ENCODE measurements at places on chromosomes 1 and 21.

DNA sequence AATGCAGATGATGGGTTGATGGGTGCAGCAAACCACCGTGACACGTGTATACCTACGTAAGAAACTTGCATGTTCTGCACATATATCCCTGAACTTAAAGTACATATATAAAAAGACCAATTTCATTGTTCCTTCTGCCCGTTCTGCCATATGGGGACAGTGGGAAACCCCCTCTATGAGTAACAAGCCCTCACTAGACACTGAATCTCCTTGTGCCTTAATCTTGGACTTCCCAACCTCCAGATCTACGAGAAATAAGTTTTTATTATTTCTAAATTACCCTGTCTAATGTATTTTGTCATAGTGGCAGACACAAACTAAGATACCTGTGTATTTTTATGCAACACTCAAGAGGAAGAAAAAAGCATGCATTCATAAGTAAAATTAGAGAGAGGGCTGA is 10.0 kb downstream of the GBP7 start:
- no peak for DNase-seq

DNA sequence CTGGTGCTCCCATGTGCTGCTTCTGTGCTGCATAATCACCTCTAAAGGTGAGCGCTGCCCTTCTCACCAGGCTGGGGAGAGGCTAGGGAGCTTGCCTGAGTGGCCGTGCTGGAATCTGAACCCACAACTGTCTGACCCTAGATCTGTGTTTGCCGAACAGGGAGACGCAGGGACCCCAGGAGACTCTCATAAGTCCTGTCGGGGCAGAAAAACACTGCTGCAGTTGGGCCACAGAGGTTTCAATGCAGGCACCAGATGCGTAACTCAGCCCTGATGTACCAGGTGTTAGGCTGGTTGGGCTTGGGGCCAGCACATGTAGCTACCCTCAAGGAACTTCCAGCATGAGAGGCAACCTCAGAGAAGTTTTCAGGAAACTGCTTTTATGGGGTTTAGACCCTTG is 49.5 kb upstream of the DMRTB1 start:
- DNase-seq = no peak

- DNase-seq = no peak
Measured at GRCh38 chr1:21592086-21592865, 76.9 kb downstream of the RAP1GAP start.

DNA sequence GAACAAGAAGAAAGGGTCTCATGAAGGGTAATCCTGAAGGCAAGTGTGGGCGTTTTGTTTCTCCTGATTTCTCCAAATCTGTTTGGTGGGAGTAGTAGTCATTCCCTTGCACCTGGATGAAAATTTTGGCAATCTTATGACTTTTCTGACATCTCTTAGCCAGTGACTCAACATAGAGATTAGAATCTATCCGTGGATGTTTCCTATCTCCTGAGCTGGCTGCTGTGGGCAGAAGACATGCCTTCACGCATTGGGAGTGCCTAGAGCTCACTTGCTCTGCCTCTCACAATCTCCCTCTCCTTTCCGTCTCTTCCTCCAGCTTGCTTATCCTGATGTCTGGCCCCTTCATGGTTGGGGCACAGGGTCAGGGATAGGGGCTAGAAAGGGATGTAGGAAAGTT is 174.2 kb upstream of the NFIA start:
- DNase-seq = no peak

GRCh38 chr1:43814401-43814800 is 107.1 kb downstream of the ST3GAL3 start:
- no peak for DNase-seq

DNA sequence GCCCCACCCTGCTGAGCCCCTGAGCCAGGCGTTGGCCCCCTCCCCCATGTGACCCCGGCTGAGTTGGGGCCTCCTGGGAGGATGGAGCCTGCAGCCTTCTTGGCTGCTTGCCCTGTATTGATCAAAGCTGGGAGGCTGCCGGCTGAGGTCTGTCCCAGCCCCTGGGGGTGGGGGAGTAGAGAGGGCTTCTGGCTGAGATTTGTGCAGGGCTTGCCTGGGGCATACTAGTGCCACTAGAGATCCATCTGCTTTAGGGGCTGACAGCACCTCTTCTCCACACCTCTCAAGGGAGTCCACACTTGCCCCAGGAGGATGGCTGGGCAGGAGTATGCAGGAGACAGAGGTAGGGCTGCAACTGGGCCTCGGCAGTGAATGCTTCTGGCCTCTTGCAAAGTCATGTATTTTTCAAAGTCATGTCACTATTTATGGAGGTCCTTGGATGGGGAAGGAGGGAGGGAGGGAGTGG is 53.6 kb upstream of the SSBP3 start:
- DNase-seq = no peak
